ENCODE measurements at places on chromosomes 4 and X.

DNA sequence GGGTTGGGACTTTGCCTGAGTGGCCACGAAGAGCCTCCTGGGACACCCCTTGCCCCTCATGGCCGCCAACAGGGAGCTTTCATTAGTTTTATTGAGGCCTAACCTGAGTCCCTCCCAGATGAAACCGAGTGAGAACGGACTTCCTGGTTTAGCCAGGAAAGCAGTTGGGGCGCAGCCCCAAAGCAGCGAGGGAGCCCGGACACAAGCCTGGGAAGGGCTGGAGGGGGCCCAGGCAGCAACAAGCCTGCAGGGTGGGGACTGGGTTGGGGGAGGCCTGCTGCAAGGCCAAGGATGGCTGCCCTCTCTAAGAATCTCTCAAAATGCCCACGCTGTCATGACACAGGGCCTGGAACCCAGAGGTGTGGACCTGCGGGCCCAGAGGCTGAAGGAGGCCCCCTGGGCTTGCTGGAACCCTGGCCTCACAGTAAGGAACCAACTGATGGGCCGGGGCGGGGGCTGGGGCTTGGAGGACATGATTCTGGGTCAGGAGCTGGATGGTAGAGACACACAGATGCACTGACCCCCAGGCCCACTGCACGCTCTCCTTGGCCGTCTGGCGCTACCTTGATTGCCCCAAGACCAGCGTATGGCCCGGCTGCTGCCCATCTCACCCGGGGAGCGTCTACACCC, 5.8 kb downstream of the HMX1 start:
- DNase-seq: no peak

DNA sequence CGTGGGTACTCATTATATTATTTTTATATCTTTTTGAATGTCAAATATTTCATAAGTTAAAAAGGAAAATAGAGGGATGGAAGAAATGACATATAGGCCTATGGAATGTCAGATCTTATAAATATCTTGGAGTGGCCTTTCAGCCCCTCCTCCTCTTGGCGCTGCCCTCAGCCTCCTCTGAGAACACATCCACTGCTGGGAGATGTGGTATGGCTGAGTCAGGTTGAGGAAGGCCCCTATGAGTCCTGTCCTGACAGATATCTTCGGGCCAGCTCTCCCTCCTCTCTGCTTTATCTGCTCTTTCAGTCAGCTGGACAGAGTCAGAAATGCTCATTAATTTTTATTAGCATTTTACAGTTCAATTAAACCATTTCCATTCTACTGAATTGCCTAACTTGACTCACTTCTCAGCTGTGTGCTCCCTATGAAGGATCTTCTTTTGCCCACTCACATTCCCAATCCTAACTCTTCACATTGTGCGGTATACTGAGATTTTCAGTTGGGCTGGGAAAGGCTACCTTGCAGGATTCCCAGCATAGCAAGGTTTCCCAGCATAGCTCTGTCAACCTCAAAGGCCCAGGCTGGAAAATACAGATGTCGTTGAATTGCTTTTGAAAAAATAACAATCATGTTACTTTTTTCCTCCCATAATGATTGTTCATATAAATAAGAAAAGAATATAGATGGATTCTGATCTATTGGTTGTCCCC, 128.0 kb downstream of the ARHGEF9 start:
- DNase-seq: no peak

DNA sequence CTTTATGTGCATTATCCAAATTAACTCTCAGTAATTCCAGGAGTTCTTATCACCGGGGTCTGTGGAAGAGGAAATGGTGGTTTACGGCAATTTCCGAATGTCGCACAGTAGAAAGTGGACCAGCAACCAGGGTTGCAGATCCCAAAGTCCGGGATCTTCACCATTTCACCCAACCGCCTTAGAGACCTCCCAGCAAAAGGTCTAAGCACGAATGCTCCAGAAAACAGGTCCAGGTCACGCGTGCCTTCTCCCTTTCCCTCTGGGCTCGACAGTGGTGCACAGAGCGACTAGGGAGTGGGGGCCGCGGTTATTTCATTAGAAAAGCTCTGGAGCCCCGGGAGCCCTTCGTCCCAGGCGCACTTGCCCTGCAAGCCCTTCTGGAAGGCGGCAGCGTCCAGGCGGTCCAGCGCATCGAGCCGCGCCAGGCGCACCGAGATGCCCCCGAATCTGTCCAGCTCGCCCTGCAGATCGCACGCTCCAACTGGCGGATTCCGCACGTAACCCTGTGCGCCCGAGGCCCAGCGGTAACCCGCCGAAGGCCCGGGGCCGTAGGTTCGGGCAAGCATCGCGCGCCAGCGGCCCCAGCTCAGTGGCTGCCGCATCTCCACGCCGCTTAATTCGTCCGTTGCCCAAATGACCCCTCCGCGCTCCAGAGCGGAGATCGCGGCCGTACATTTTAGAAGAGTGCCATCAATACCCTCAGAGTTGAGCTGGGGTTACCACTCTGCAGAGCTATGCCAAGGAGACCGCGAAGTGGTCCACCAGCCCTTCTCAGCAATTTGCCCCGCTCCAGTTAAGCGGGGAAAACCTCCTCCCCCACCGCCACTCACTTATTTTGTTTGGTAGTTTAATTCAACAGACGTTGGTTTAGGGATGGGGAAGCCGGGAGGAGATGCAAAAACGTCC, at the start of gene NUDT6:
TSS of gene NUDT6 (minus strand) at position 627 of the 906 bp plus-strand sequence. CDS start at position 602, 25 bp downstream.
- DNase-seq: peak; percentile 87

GRCh38 chrX:119734897-119735339, 23.5 kb upstream of the SOWAHD start:
- DNase-seq: peak; percentile 56

DNA sequence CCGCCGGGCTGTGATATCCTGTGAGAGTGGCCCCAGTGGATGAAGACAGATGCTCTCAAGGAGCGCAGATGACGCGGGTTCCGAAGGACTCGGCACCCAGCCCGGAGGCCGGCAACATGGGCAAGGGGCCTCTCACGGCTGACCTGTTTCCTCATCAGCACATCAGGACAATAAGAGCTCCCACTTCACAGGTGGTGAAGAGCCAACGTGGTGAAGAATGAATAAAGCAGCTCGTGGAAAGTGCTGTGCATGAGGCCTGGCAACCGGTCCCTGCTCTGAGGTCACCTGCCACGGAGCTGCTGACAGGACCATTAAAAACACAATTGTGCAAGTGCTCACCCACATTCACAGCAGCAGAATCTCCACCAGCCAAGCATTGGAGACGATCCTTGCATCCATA, 22.9 kb downstream of the ABLIM2 start:
- no peak for DNase-seq

- DNase-seq: no peak
Observed at GRCh38 chr4:150694438-150694837, 112.5 kb downstream of the MAB21L2 start.

- peak; percentile 19 for DNase-seq
Observed at GRCh38 chrX:111447298-111447697, 35.3 kb upstream of the DCX start.

All from Ammon's horn (tissue), 1 donor.